ENCODE measurements at places on chromosomes 5 and 9.

DNA sequence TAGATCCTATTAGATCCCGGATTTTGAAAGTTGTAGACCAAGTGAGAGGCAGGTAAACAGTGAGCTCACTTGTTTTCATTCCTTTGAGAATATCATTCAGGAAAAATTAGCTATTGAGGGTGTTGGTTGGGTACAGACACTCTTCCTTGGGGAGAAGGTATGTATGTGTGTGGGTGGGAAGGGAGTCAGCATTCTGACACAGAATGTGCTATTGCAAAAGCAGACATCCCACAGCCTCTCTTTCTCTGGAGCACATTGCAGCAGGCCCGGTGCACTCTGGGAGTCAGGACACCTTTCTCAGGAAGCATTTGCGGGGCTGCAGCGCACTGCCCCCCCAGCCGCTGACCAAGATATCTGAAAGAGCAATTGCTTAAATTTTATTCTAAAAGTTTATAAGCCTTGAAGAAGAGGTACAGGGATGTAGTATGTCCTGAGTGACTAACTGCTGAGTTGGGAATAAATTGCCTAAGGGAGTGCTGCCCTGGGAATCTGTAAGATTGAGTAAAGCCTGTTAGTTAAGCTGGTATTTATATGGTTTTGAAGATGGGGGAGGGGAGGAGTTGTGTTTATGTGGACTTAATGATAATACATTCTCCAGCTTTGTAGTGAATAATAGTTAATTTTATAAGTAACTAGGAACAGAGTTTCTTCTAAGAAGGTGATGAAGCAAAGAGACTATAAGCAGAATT lies 5.2 kb downstream of the TNFAIP8 start:
- no peak for DNase-seq

DNA sequence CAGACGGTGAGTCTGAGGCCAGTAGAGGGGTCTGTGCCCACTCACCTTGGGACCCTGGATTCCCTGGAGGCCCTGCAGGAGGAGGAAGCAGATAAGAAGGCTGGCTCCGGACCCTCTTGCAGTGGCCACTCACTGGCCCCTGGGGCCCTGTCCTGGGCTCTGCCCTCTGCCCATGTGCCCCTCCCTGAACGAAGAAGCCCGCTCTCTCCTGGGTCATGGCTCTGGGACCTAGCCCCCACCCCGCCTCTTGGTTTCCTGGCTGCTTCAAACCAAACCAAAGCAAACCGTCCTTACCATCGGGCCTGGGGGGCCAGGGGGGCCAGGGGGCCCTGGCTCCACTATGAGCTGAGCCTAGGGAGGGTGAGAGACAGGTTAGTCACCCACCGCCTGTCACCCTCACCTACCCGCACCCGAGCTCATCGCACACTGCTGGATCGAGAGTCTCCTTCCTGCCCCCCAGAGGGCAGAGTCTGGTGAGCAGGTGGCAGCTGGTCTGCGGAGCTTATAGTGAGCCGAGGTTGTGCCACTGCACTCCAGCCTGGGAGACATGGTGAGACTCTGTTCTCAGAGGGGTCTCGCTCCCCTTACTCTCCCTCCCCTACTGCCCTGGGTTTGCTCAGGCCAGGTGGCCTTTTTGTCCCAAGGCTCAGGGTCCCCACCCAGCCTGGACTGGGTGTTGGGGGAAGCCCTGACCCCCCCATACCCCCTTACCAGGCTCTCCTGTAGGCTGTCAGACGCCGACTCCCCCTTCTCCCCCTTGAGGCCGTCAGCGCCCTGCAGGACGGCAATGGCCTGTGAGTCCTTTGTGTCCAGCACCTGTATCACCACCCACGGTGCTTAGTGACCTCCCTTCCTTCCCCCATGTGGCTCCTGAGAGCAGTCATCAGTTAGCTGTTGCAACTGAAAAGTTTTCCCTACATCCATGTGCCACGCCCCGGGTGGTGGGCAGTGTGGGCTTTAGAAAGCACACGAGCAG lies 15.2 kb upstream of the PHYKPL start:
- no peak for DNase-seq

GRCh38 chr5:169602535-169602934 lies 19.0 kb downstream of the SPDL1 start:
- no peak for DNase-seq

DNA sequence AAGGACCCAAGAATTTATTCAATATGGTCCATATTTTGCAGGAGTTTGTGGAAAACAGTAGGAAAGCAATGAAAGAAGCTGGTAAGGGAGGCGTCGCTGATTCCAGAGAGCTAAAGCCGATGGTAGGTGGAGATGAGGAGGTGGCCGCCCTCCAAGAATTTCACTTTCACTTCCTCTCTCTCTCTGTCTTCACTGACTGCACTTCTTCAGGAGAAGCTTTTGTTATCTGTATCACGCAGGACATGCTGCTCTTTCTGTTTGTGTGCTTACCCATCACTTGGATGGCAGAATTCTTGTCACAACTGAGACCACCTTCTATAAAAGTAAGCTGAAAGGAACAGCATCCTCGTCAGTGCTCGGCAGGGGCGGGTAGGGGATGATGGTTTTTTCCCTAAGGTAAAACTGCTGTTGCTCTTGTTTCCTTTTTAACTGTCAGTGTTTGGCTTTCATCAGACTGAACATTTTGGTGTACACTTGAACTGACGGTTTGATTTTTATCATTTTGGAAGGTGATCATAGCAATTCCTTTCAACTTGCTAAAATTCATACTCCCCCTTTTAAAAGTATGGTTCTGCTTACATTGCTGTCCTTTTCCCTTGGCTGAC lies 62.4 kb upstream of the FSD1L start:
- DNase-seq = no peak

DNA sequence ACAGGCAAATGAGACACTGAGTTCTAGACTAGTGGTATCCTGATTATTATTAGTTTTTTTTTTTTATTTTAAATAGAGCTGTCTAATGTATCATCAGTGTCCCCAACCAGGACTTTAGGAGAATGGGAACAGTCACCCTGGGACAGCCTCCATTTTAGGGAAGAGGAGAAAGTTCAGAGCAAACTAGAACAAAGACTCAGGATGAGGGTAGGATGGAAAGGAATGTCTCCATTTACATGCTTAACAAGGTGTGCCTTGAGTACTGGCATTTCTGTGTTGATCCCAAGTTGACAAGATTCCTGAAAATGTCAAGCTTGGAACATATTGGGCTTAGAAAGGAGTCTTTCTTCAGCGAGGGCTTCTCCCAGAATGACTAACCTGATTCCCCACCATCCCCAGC lies 223.5 kb downstream of the ARRDC3 start:
- DNase-seq = no peak

- no peak for DNase-seq
Measured at GRCh38 chr5:14250084-14250695, 107.0 kb downstream of the TRIO start.

Measured in endothelial cell of umbilical vein (primary cell).